ENCODE measurements at places on chromosomes 1 and 21.

- DNase-seq: peak; percentile 50
Measured at GRCh38 chr1:45018599-45019230, 6.7 kb downstream of the UROD start.

DNA sequence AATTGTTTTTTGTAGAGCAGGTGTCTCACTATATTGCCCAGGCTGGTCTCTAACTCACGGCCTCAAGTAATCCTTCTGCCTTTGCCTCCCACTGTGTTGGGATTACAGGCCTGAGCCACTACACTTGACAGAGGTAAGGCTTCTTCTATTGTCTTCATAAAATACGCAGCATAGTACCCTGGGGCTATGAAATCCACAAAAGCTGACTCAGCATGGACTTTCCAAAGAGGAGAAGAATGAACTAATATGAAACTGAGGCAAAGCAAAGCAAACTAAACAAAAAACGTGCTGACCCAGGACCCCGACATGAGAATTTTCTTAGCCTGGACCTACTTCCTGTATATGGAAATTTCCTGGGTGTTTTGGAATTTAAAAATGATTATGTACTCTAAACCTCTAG is 18.5 kb upstream of the ATP13A2 start:
- no peak for DNase-seq

GRCh38 chr1:25569597-25570396 is 26.4 kb downstream of the LDLRAP1 start:
- no peak for DNase-seq

DNA sequence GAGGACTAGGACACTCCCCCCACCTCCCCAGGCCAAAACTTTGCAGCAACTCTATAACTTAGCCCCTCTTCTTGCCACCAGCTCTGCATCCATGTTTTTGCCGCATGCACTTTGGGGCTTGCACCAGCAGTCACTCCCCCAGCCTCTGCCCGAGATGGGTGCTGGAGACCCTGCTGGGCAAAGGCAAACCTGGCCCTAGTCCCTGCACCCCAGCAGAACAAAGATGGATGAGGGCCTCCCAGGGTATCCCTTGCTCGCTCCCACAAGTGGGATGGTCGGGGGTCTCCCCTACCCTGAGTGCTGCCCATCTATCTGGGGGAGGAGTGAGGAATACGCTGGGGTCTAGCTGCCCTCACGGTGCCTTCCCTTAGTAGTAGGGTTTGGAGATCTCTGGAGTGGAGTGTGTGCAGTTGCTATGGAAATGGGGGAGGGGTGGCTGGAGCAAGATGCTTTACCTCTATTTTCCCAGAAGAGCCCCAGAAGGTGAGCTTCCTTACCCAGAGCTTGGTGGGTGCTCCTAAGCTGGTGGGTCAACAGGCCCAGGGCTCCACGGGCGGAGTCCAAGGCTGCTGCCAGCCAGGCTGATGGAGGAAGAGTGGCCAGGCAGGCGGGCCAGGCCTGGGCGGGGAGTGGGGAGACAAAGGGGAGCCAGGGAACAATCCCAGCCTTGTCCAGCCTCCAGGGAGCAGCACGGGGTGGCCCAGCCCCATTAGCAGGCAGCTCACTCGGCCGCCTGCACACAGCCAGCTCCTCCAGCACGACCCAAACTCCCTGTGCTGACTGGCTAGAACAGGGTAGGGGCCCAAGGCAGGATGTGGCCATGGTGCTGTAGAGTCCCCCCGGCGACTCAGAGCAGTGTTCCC is at the start of gene PAQR6:
Gene PAQR6 (minus strand): TSS at position 597 of the 863 bp plus-strand sequence. CDS start 1,325 bp downstream, outside the sequence.
- no peak for DNase-seq

DNA sequence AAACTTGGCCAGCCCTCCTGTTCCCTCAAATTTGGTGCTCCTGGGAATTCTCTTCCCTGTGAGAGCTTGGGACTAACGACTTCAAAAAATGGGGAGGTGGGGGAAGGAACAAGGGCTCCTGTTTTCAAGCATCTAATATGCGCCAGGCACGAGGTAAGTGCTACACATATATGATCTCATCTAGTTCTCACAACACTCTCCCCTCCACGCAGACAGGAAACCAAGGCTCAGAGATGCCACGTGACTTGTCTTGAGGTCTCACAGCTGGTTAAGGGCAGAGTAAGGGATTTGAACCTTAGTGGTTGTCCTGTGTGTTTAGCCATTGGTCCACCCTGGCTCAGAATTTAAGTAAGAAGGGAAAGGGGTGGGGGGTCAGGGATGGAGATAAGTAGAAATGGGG is 125.9 kb downstream of the DMRTB1 start:
- DNase-seq: no peak

DNA sequence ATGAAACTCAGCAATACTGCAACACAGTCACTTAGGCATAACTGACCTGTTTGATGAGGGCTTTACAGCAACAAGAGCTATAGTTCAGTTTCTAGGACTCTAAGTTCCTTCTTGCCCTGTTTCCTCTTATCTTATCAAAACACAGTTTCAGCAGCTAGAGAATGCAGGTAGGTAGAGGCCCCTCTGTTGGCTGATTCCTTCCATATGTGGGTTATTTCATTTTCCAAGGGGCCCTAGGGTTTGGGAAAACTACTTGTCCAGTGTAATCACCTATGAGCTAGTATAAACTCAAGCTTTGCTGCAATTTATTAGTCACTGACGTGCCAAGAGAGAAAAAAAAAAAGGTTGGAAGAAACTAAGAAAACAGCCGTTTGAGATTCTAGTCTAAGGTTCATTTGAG is 607.7 kb upstream of the USP24 start:
- no peak for DNase-seq

GRCh38 chr1:42931911-42932422 is 26.7 kb downstream of the SLC2A1 start:
- peak; percentile 53 for DNase-seq

- DNase-seq: no peak
Measured at GRCh38 chr1:232600424-232601258, 29.3 kb downstream of the SIPA1L2 start.

DNA sequence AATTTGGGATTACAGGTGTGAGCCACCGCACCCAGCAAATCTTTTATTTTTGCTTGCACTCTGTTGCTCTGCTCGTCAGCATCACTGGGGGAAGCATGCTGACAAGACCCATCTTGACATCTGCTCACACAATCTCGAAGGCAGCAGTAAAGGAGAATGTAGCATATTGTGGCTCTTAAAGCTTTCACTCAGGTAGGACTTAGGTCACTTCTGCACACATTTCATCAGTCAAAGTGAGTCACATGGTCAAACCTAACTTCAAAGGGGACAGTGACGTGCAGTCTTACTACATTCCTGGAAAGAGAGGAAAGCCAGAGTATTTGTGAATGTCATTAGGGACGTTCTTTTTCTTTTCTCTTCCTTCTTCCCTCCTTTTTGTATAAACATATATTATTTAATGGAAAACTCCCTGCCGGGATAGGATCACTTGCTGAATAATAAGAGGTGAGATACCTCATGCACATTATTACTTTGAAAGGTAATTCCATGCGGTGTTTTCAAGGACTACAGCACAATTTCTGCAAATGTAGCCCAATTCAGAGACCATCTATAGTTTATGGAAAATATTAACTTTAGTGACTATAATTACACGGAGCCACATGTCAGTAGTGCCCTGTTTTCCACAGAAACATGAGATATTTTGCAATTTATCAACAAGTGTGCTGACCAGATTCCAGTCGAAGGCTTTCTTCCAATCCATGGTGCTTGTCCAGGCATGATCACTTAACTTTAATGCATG is 19.3 kb upstream of the ACBD6 start:
- DNase-seq: no peak

DNA sequence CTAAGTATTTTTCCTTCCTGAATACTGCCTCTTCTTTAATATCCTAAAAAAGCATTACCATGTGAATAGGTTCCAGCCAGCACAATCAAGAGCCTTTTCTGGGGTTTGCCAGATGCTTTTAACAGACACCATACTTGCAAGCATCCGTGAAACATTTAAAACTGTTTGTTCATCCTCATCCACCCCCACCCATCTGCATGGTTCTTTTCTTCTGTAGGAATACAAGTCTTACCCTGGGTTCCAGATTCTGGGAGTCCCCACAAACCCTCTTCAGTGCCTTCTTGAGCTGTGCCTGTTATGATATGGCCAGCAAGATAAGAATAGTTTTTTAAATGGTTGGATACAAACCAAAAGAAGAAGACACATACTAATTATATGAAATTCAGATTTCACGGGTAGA is 354.9 kb upstream of the PLXNA2 start:
- no peak for DNase-seq

DNA sequence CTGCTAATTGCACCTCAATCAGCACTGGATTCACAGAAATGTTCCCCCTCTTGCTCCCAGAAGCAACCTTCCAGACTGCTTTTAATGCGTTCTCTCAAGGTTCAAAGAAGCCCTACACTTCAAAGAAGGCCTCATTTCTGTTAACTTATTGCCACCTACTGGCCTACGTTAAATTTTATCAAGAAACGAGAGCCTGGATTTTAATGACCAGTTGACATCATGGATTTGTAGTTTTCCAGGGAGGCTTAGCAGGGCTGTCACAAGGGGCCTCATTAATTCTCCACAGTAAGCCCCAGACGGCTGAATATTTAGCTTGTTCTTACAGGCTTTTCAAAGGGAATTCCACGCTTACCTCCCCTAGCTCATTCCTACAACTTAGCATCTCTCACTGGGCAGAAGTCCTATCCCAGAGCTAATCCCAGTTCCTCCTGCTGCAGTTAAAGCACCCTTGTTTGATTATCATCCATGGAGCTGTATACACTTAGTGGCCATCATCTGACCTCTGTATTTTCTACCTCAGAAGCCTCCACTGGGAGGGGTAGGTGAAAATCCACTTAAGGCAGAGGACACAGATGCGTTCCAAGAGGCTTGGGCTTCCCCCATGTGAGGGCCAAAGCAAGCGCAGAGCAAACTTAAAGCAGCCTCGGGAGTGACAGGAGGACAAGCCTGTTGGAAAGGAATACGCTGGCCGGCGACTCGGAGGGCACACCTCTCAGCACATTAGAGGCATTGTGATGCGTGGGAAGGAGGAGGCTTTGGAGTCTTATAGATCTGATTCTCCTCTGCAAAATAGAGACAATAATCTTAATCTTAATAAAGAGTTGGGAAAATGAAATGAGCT is 32.2 kb upstream of the CYP4X1 start:
- no peak for DNase-seq

- no peak for DNase-seq
Measured at GRCh38 chr1:103337779-103338178, 187.7 kb upstream of the RNPC3 start.

DNA sequence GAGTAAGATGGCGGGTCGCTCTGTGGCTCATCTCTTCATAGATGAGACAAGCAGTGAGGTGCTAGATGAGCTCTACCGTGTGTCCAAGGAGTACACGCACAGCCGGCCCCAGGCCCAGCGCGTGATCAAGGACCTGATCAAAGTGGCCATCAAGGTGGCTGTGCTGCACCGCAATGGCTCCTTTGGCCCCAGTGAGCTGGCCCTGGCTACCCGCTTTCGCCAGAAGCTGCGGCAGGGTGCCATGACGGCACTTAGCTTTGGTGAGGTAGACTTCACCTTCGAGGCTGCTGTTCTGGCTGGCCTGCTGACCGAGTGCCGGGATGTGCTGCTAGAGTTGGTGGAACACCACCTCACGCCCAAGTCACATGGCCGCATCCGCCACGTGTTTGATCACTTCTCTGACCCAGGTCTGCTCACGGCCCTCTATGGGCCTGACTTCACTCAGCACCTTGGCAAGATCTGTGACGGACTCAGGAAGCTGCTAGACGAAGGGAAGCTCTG is 2.4 kb downstream of the TNFAIP8L2 start:
- no peak for DNase-seq

- no peak for DNase-seq
Measured at GRCh38 chr1:204463125-204464060, 31.2 kb downstream of the PIK3C2B start.

- DNase-seq: no peak
Measured at GRCh38 chr1:116365353-116365780, 7.7 kb upstream of the ATP1A1 start.

DNA sequence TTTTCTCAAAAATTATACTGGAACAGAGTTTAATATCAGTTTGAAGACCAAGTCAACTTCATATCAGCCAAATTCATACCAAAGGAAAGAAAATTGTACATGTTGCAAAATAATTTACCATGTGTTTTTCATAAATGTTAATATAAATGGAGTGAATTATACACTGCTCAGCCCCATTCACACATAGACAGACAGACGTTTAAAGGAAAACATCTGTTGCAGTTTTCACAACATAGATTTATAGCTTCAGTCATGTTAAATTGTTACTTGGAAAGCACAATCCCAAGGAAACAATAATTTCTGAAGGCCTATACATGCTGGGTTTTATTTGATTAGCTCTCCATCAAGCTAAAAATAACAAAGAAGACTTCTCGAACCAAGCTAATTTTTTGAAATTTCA is 27.8 kb upstream of the HYI start:
- DNase-seq: no peak

- no peak for DNase-seq
Measured at GRCh38 chr21:44487831-44488230, 32.5 kb downstream of the LRRC3 start.

DNA sequence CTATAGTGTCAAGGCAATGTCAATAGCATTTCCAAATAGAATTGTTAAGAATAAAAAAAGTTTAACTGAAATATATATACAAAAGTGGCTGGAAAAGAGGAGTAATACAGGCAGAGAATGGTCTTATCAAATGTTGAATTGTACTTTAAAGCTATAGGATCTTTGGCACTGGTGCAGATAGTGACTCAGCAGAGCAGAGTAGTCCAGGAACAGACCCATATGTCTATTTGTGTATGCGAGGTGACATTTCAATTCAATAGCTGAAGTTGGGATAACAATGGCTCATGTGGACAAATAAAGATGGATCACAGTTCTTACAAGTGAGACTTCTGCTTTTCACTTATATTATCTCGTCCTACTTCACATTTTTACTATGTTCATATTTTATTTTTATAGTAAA is 543.0 kb upstream of the B3GALT2 start:
- DNase-seq: no peak

DNA sequence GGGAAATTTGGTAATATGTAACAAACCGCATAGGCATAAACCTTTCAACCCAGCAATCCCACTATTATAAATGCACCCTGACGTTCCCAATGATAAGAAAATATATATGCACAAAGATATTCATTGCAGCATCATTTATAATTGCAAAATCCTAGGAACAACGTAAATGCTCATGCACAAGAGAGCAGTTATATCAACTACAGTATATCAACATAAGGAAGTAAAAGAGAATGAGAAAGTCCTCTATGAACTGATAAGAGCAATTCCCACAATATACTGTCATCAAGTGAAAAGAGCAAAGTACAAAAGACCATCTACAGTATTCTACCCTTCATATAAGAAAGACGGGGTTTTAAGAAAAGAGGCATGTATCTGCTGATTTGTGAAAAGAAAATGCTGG is 229.9 kb downstream of the SLC45A1 start:
- no peak for DNase-seq

GRCh38 chr1:177305040-177306018 is 134.6 kb downstream of the BRINP2 start:
- DNase-seq: no peak

GRCh38 chr1:147853391-147853790 is 49.2 kb upstream of the GJA8 start:
- no peak for DNase-seq

GRCh38 chr1:48645883-48646282 is 130.8 kb downstream of the BEND5 start:
- no peak for DNase-seq
